Endodermal cell (in vitro differentiated cells): ENCODE measurements at places on chromosomes 3 and 15. TPM values are rescaled to one million over a fixed set of nuclear protein-coding genes. Genes with fewer than 3 reads are reported as not detected.

GRCh38 chr15:56919609-56920366 lies 1.3 kb downstream of the TCF12 start:
- DNase-seq: peak; percentile 84

- DNase-seq: peak; percentile 53
These were observed 106.3 kb downstream of the ZBTB20 start for GRCh38 chr3:115040673-115041286.

KIF15 gene
- total RNA-seq: 14.7 and 16.2 TPM in 2 replicates

GRCh38 chr15:80367661-80368060 lies 36.5 kb upstream of the ARNT2 start:
- no peak for DNase-seq

GOLGA8J gene
- 0.40 to 0.44 TPM in 2 of 3 replicates, not detected in the other for total RNA-seq

A4GNT gene
- total RNA-seq: not detected in 2 replicates

- no peak for DNase-seq
These were observed 100.8 kb downstream of the TPRG1 start for GRCh38 chr3:189272500-189273119.

GOLGA8S gene
- total RNA-seq: 0.09 to 0.13 TPM in 2 of 3 replicates, not detected in the other

DNA sequence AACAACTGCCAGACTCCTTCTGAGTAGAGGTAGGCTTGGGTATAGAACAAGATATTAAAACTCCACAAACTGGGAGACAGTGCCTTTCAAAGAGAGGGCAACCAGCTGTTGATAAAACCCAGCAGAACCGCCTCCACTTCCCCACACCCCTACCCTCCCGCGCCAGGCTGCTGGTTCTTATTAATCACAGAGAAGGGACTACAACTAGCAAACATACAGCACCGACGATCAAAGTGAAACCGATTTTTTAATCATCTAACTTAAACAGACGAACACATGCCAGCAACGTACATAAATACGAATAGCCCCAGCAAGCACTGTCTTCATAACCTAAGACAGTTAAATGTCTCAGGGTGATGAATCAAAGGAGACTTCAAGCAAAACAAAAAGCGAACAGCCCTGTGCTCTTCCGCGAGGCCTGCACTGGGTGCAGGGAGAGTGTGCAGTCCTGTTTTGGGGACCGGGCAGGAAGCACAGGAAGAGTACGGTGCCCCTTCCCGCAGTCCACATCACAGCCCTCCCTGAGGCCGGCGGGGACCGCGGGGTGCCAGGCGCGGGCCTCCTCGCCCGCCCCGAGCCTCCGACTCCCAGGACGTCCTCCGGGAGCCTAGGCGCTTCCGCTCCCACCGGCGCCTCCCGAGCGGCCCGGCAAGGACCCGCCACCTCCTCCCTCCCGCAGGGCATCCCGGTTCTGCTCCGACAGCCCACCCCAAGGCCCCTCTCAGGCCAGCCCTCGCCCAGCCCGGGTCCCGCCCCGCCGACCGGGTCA lies 75.1 kb upstream of the VGLL4 start:
- peak; percentile 89 for DNase-seq

SLC2A2 gene
- 0.48 to 0.51 TPM in 2 of 3 replicates, not detected in the other for total RNA-seq

DNA sequence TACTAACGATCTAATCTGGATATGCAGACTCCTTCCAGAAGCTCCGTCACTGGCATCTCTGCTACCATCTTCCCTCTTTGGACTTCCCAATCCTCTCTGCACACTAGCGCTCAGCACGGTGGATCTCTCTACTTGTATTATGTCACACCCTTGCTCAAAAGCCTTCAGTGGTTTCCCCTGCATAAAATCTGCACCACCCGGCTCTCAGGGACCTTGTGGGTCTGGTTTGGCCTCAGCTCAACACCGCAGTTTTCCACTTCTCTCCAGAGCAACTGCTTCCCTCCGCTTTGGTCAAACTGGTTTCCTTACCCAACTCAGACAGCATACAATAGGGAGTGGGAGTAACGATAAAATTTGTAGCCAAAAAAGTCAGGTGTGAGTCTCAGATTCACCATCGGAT lies 30.7 kb upstream of the HES1 start:
- no peak for DNase-seq

DNA sequence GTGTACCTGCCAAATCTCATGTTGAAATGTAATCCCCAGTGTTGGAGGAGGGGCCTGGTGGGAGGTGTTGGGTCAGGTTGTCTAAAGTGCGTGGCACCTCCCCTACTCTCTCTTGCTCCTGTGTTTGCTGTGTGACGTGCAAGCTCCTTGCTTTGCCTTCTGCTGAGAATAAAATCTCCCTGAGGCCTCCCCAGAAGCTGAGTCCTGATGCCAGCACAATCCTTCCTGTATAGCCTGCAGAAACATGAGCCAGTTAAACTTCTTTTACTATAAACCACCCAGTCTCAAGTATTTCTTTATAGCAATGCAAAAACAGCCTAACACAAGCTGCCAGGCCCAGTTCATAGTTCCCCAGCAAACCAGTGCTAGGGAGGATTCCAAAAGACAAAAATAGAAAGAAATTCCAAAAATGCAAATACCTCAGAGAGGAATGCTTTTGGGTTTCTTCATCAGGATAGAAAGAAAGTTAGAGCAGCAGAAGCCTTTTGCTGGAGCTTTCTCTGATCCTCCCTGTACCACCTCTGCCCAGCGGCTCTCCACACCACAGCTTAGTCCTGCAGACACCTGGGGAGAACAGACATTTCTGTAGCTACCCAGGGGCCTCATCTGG lies 25.9 kb upstream of the CDV3 start:
- DNase-seq: peak; percentile 57

GRCh38 chr15:90529011-90529370 lies 732 bp upstream of the CRTC3 start:
- DNase-seq: no peak

GUCA1C gene
- total RNA-seq: not detected in 2 replicates

DNA sequence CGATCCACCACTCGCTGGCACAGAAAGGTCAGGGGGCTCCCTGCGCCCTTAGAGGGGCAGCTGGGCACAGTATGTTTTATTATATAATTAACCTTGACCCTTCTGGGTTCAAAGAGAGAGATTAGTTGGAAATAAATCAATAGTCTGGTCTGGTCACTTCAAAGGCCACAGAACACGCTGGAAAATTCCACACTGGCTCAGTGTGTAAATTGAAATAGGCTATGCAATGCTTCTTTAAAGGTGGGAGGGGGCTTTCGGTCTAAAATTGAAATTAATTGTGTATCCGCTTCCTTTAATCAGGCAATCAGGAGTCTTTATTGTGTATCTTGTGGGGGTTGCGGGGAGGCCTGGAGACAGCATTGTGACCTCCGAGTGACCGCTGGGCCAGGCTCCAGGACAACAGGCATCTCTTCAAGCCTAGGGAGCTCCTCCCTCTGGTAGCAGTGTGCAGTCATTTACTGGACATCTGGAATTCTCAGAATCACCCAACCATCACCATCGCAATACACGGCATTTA lies 8.0 kb downstream of the RNU5B-1 start:
- DNase-seq: no peak

GRCh38 chr15:91225741-91226140 lies 125.7 kb downstream of the SV2B start:
- DNase-seq: no peak

- peak; percentile 90 for DNase-seq
These were observed 9.2 kb upstream of the SLC6A1 start for GRCh38 chr3:10983219-10983916.

GRCh38 chr3:114745322-114746240 lies 401.5 kb downstream of the ZBTB20 start:
- DNase-seq: no peak

DNA sequence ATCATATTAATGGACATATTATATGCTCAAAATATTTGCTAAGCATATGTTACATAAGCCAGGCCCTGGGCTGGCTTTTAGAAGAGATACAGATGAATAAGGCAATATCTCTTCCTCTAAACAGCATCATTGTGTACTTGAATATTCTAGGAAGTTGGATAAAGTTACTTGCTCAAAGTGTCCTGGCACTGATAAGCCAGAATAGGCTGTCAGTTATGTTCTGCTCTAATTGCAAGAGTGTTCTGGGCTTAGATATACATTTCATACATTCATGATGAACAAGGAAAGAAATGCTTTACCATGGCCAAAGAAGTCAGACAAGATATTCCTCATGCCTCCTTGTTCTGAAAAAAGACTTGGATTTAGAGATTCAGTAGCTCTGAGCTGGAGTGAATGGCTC lies 40.7 kb downstream of the KBTBD12 start:
- no peak for DNase-seq

RAB6B gene
- 3.0 and 3.3 TPM in 2 replicates for total RNA-seq

- DNase-seq: no peak
These were observed 340.2 kb upstream of the IGF1R start for GRCh38 chr15:98308117-98308516.

ACKR2 gene
- total RNA-seq: 0.74 to 2.4 TPM (median 1.1 TPM) in 3 replicates

GRCh38 chr3:85244091-85244490 lies 285.3 kb downstream of the CADM2 start:
- DNase-seq: no peak

NEK10 gene
- total RNA-seq: 0.42 to 2.8 TPM (median 1.3 TPM) in 3 replicates

DNA sequence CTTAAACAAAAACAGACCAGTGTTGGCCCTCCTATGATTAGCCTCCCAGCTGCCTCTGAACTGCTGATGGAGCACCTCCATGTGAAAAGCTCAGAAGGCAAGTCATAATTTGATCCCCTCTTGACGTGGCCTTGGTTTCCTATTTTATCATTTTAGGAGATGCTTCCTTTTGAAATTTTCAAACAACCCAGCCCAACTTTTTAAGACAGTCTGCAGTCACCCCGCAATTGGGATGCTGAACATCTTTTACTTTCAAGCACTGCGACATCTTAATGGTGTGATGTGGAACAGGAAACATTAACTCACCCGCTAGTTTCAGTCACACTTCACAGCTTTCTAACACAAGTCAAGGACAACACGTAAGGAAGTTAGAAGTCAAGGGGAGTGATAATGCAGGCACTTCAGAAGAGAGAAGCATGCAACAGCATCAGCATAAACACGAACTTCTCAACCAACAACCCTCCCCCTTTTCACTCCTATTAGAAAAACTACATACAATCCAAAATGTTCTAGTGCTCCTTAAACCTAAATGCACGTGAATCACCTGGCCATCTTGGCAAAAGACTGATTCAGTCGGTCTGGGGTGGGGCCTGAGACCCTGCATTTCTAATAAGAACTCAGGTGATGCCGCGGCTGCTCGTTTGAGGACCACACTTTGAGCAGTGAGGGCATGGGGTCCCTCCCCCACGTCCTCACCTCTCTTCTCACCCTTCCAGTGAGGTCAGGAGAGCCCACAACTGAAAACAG lies 161.5 kb downstream of the FOXP1 start:
- no peak for DNase-seq

HMG20A gene
- 49.8 and 50.5 TPM in 2 replicates for total RNA-seq

GRCh38 chr3:175805825-175806224 lies 946.7 kb downstream of the NAALADL2 start:
- DNase-seq: no peak

TRIM69 gene
- total RNA-seq: 8.8 to 13.6 TPM (median 13.1 TPM) in 3 replicates

GRCh38 chr3:169760479-169760878 lies 4.4 kb downstream of the TERC start:
- DNase-seq: no peak

DNA sequence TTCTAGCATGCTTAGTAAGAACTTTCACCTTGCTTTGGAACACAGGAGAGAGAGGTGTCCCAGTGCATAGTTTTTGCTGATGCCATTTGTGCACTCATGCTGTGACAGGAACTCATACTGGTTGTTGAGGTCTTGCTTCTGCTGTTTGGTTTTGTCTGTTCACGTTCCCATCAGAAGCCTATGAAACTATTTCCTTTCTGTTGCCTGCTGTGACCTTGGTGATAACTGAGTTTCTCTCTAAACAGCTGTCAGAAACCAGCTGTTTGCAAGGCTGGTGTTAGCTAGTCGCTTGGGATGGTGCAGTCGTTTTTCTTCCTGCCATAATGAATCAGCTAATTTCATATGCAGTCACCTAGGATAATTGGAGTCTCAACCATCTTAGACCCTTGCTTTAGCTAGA lies 724.1 kb downstream of the GRM7 start:
- no peak for DNase-seq

DNA sequence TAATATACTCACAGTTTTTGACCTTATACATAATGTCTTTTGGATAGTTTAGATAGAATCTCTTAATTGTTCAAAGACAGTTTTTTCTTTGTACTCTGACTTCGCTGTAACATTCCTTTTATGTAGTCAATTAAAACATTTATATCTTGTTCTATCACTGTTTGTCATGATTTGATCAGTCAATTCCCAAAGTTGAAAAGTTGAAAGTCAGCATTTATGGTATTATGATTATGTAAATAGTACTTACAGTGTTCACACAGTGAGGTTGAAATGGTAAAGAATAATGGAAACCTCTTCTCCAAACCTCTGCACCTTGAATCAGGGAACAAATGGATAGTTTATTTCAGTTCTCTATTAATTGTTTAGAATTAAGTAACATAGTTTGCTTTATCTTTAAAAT lies 26.6 kb downstream of the NR1D2 start:
- DNase-seq: no peak

MESP2 gene
- 1.3 to 1.9 TPM (median 1.6 TPM) in 3 replicates for total RNA-seq

GRCh38 chr3:45858809-45859543 lies 17.1 kb upstream of the LZTFL1 start:
- DNase-seq: no peak

DNA sequence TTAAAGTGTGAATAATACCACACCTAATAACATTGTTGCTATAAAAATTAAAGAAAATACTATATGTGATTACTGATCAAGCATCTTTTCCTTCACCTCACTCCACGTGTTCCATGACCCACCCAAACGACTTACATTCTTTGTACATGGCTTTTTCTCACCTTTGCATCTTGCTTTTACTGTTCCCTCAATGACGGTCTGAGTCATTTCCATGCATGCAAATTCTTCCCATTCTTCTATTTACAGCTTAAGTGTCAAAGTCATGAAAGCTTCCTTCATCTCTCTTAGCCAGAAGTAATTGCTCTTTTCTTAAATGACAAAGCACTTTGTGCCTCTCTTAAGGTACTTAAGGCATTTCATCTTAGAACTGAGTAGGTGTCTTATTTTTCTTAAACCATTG lies 64.0 kb downstream of the GREM1 start:
- DNase-seq: no peak

DNA sequence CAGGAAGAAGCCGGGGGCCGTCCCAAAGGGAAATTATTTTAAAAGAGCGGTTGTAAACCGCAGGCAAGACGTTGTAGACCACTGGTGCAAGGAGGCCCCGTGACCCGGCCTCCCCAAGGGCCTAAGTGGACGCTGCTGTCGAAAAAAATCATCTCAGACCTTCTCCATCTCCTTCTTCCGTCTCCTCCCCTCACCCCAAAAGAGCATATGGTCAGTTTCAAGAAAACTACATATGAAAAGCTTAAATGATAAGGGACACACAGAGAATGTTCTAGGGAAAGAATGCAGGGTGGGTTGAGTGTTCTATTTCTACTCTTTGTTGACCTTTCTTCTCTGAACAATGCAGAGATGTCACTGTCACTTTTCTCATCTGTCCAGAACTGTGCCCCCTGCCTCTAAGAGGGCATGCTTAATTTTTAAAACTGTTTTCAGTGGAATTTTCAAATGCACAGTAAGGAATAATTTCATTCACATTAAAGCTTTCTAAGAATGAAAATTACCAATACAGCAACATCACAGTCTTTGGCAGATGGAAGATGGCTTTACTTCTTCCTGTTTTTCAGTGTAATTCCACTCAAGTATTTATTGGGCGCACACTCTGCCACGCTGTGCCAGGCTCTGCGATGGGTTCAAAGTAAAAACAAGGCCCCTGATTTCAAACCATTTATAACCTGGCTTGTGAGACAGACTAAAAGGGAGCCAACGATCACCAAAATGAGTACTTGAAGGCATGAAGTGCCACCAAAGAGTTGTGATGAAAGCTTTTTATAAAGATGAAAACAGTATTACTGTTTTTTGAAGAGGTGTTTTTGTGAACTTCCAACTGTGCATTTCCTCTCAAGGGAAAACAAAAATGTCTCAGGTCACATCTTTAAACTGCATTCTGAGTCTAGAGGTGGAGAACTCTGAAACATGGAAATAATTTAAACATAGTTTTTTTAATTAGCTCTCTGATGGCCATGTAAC lies 891 bp upstream of the TOP2B start:
- no peak for DNase-seq

MIX23 gene
- total RNA-seq: 62.6 to 125 TPM (median 66.0 TPM) in 3 replicates
